Pericardium fibroblast (primary cell): ENCODE measurements at places on chromosomes 6 and 20. TPM values are rescaled to one million over a fixed set of nuclear protein-coding genes. Genes with fewer than 3 reads are reported as not detected.

The CD109 gene
- 16.6 and 35.7 TPM in 2 replicates for total RNA-seq

The COL21A1 gene
- total RNA-seq: 77.5 and 151 TPM in 2 replicates

The MUCL3 gene
- total RNA-seq: not detected in 2 replicates

The CTCFL gene
- 0.23 TPM in 1 of 2 replicates, not detected in the other for total RNA-seq

The SAMD3 gene
- total RNA-seq: 2.8 TPM in 1 of 2 replicates, not detected in the other

The PRSS35 gene
- total RNA-seq: 2.4 and 3.0 TPM in 2 replicates

The MRPS10 gene
- total RNA-seq: 17.3 and 23.6 TPM in 2 replicates

The SLCO4A1 gene
- total RNA-seq: 0.12 and 0.26 TPM in 2 replicates

The KPNA5 gene
- total RNA-seq: 3.2 and 3.4 TPM in 2 replicates

The COMMD7 gene
- total RNA-seq: 18.0 and 26.4 TPM in 2 replicates

The BNIP5 gene
- not detected in 2 replicates for total RNA-seq

The MUC21 gene
- not detected in 2 replicates for total RNA-seq

The GRM1 gene
- not detected in 2 replicates for total RNA-seq

The RGS17 gene
- 1.5 and 2.0 TPM in 2 replicates for total RNA-seq

The HM13 gene
- total RNA-seq: 80.9 and 109 TPM in 2 replicates

The TINAG gene
- total RNA-seq: not detected in 2 replicates

The MTFR2 gene
- total RNA-seq: 0.12 and 0.17 TPM in 2 replicates

The IL17F gene
- not detected in 2 replicates for total RNA-seq

The GPR63 gene
- total RNA-seq: 0.47 and 0.51 TPM in 2 replicates

The TRIM10 gene
- not detected in 2 replicates for total RNA-seq

The ALDH8A1 gene
- total RNA-seq: 0.09 TPM in 1 of 2 replicates, not detected in the other

The PKIG gene
- total RNA-seq: 57.2 and 57.4 TPM in 2 replicates

The TMEM242 gene
- 4.9 and 5.1 TPM in 2 replicates for total RNA-seq

The RBM24 gene
- 1.4 and 3.0 TPM in 2 replicates for total RNA-seq

The PET117 gene
- total RNA-seq: 8.9 and 14.5 TPM in 2 replicates

The ZNF76 gene
- 12.3 and 16.1 TPM in 2 replicates for total RNA-seq

The MAP7 gene
- total RNA-seq: 0.12 TPM in 1 of 2 replicates, not detected in the other

The PIM1 gene
- total RNA-seq: 36.3 and 46.6 TPM in 2 replicates

The C4B gene
- total RNA-seq: 14.6 and 48.8 TPM in 2 replicates
